ENCODE measurements at places on chromosomes 11 and 22. TPM values are rescaled to one million over a fixed set of nuclear protein-coding genes. Genes with fewer than 3 reads are reported as not detected.

DNA sequence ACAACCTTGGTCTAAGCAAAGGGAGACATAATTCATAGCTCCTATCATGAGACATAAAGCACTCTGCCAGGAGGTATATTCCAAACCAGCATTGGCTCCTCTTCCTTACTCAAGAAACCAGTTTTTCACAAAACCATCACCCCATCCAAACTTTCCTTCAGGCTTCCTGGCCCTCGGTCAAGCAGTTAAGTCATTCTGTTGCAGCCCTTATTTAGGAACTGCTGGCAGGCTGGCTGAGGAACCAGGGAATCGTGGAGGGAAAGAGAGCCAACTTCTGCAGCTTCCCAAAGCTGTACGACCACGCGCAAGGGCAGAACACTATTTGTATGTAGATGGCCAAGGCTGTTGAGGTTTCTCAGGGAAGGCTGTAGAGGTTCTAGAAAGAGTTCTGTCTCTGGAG, 680 bp downstream of the IFT46 start:
- no peak for DNase-seq

DNA sequence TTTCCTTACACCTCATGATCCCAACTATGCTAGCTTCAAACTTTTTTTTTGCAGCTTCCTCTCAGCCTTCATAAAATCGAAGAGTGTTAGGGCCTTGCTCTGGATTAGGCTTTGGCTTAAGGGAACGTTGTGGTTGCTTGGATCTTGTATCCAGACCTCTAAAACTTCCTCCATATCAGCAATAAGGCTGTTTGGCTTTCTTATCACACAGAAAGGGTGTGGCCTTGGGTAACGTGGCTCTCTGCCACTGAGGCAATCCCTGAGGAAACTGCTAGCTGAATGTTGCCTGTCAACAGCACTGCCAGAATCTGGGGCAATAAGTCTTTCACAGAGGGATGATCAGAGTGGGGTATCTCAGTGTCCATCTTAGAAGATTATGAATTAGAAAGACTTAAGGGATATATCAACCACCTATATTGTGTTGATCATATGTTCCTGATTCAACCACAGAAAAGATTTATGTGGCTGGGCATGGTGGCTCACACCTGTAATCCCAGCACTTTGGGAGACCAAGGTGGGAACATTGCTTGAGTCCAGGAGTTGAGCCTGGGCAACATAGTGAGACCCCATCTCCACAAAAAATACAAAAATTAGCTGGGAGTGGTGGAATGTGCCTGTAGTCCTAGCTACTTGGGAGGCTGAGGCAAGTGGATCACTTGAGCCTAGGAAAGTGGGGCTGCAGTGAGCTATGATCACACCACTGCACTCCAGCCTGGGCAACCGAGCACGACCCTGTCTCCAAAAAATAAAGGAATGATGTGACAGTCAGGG, 12.5 kb upstream of the CUL5 start:
- DNase-seq, result peak; percentile 30

DNA sequence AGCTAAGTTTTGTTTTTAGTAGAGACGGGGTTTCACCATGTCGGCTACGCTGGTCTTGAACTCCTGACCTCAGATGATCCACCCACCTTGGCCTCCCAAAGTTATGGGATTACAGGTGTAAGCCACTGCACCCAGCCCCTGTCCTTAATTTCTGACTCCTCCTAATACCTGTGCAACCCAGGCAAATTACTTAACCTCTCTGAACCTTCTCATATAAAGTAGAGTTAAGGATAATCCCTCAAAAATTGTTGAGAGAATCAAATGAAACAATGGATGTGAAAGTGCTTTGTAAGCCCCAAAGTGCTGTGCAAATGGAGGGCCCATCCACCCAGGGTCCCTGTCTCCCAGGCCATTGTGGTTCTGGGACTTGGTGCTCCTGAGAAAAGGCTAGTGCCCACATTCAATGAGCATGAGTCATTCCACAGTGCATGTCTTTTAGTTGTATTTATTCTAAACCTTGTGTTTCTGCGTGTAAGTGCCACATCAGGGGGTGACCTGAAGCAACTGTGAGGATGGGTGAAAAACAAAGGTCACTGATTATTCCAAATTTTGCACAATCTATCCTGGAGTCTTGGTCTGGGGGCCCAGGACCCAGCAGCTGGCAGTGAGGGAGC, 61.4 kb upstream of the PTPRJ start:
- DNase-seq, result no peak

DNA sequence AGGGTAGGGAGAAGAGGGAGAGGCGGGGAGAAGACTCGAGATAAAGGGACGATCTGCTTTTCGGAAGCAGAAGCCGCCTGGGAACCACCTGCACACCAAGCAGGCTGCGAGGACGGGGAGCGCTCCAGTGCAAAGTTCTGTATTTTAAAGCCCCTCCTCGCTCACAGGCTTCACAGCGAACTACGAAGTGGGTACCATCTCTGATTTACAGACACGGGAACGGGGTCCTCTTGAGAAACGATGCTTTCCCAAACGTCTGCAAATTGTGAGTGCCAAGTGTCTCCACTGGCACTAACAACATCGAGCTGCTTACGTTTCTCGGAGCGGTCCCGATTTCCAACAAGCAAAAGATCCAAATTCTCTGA, 700 bp upstream of the STX3 start:
- peak; percentile 46 for DNase-seq

DNA sequence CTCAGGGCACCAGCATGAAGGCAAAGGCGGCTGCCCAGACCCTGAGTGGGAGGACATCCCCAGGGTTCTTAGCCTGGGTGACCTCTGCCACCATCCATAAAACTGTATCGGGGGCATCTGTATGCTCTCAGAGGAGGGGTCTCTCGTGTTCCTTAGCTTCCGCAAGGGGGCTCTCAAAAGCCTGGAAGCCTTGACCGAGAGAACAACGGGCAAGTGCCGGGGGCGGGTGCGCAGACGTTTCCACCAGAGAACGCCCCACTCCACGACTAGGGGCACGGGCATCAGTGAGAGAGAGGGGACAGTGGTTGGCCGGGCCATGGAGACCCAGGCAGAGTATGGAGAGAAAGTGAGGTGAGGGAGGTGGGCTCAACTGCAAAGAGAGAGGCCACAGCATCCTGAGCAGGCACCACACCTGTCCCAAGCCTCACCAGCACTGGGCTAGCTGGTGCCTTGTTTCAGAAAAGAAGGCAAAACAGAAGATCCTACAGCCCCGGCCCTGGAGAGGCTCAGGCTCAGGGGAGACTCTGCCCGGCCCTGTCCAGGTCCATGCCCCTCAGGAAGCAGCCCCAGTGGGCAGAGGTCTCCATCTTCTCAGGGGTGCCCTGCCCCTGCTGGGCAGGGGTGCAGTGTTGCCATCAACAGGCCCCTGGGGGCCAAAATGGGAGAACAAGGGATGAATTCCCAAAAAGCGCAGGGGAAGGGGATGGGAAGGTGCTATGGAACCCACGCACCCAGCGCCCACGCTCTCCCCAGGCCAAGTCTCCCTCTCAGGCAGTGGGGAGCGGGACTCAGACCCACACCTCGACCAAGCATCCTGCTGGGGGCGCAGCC, 5.9 kb downstream of the TSPAN32 start:
- DNase-seq, result no peak

CHRM1 gene
- not detected for total RNA-seq

ENTHD1 gene
- total RNA-seq, result not detected

EIF1AD gene
- 31.6 TPM for total RNA-seq

DNA sequence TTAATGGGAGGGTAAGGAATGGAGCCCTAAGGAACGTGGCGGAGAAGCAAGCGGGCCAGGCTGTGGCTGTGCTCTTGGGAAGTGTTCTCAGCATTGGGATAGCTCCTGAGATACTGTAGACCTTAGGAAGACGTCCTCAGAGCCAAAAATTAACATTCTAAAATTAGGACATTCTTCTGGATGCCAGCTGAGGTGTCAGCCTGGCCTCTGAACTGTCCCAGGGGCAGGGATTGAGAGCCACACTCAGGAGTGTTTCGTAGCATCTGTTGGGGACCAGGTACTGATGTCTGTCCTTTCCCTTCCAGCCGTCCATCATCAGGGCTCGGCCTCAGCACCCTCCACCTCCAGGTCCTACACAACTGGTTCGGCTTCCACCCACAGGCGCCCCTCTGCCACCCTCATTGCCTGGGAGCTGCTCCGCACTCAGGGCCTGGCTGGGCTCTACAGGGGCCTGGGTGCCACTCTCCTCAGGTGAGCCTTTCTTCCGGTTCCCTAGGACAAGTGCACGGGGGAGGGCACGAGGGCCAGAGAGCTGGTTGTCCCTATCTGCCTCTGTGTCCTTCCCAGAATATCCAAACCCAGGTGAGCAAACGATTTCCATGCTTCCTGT, 23.6 kb downstream of the SLC25A18 start:
- no peak for DNase-seq

TST gene
- total RNA-seq, result 719 TPM

TECTA gene
- total RNA-seq, result 1.1 TPM

KCTD14 gene
- total RNA-seq, result 1.2 TPM

FAM180B gene
- not detected for total RNA-seq

DNA sequence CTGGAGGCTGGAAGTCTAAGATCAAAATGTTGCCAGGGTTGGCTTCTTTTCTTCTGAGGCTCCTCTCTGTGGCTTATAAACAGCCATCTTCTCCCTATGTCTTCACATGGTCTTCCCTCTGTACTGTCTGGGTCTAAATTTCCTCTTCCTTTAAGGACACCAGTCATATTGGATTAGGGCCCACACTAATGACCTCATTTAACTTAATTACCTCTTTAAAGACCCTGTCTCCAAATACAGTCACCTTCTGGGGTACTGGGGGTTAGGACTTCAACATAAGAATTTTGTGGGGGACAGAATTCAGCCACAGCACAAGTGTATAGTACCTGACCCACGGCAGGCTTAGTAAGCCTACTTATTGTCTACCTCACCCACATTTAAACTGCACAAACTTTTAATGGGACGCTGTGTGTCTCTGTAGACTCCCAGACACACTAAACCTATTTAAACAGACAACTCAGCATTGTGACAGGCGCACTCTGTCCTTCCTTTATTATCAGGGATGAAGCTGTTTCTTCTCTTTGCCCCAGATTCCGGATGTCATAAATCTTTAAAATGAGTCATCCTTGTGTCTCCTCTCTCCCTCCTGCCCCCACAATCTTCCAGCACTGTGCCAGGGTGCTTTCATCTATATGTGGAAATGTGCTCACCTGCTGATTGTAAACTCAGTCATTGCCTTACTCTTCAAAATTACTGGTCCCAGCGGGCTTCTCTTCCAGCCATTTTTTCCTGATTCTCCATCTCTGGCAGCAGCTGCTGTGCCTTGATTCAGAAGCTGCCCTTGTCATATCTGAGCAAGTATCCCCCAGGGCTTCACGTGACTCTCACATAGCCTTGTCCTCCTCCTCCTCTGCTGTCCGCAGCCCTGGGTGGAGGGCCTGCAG, 5.4 kb upstream of the MAPK8IP1 start:
- DNase-seq, result no peak

DNA sequence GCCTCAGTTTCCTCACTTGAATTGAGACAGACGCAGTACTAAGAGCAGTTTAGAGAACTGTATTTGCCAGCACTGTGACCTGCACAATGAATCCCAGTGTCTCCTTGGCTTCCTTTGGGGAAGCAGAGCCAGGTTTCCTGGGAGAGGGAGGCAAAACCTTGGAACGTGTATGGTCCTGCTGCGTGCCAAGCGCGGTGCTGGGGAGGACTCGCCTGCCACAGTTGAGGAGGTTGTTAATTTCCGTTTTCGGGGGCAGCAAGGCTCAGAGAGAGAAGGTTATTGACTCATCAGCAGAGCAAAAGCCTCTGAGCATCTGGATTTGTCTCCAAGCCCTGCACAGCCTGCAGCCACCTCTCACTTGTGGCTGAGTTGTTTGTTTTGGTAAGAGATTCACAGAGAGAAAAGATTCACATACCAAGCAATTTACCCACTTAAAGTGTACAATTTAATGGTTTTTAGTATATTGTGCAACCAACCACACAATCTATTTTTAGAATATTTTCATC, 10.8 kb downstream of the SYT12 start:
- DNase-seq, result no peak

DNA sequence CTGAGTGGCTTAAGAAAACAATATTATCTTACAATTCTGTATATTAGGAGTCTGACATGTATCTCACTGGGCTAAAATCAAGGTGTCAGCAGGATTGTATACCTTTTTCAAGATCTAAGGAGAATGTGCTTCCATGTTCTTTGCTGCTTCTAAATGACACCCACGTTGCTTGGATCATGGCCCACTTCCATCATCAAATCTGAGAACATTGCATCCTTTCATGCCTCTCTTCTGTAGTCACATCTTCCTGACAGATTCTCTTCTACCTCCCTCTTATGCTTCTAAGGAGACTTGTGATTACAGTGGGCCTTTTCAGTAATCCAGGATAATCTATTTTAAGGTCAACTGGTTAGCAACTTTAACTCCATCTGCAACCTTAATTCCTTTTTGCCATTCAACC, 499.4 kb downstream of the FAM181B start:
- DNase-seq, result no peak

DNA sequence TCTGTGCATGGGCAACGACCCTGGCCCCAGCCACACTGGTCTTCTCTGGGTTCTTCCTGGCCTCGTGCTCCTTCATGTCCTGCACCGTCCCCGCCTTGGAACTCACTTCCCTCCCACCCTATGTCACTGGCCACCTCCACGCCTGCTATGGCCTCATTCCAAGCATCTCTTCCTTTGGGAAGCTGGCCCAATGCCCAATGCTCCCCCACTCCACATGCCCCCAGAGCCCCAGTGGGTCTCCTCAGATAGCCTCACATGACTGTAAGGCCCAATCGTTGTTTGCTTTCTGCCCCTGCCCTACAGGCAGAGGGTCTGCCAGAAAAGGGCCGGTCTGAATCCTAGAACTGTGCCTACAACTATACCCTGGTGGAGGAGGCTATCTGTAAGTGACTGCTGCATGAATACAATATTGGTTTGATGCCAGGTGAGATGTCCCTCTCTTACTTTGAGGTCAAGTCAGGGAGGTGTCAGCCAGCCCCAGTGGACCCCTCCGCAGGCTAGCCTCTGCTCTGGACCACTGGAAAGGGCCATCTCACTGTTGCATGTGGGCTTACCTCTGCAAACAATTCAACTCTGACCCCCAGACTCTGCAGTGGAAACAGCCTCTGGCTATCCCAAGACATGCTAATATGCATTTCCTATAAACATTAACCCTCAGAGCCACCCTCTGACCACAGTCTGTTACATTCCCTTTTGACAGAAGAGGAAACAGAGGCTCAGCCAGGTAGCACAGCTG, 2.1 kb upstream of the GNAZ start:
- peak; percentile 6 for DNase-seq

DNA sequence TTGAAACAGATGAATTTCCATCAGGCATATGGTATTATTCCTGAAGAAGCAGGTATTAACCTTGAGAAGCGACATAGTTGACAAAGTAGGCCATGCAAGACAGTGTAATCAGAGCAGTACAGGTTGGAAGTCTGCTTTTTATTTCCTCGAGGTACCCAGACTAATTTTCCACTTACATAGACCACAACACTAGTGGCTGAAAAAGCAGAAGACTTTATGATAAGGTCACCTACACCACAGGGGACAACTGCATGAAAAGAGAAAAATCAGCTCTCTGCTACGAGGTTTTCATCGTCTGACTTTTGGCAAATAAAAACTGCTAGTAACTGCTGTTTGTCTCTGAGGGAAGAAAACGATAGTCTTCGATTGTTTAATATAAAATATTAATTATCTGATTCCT, 77.5 kb downstream of the CNTN5 start:
- DNase-seq, result no peak

P2RX6 gene
- 1.7 TPM for total RNA-seq

BDNF gene
- total RNA-seq, result 0.14 TPM

All from transverse colon (tissue), 4 donors.